HCT116 (cell line): ENCODE measurements at places on chromosomes 4 and X.
A peak's percentile ranks its signal among the peaks of the same experiment; 100 is the strongest.

- peak; percentile 3 for DNase-seq
These were observed 175.8 kb upstream of the TECRL start for GRCh38 chr4:64584981-64585557.

DNA sequence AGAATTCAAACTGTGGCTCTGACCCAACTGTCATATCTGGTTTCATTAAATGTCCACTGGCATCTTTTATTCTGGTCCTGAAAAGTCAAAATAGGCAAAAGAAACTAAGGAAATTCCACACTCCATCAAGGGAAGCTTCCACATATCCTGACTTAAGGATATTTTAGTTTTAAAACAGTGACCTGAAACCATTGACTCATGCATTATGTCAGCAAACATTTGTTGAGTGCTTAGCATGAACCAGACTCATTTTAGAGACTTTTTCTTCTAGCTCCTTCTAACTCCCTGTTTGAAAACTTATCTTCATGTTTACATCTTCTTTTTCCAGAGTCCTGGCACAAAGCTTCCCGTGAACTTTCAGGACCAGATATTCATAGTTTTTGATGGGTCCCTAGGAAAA is 6.9 kb upstream of the CXCL1 start:
- DNase-seq: no peak

DNA sequence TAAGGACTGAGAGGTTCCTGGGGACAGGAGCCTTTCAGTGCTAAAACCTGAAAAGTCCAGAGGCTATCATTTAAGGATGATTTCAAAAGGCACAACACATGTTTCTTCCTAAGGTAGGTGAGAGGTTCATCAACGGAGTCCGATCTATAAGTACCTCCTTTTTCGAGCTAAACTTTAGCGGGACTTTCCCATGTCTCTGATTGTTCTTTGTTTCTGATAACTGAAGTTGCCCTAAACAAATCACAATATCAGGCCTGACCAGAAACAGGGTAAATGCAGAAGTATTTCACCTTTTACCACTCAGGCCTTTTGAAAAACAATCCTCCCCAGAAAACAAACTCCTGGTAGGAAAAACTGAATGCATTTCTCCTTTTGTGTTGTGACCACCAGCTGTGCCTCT is 17.6 kb downstream of the PIR start:
- DNase-seq: no peak

GRCh38 chrX:19096586-19096985 is 25.7 kb downstream of the ADGRG2 start:
- no peak for DNase-seq

- peak; percentile 19 for DNase-seq
These were observed 183.8 kb upstream of the NUDT10 start for GRCh38 chrX:51148848-51149247.

GRCh38 chr4:88618782-88619485 is 26.7 kb downstream of the HERC3 start:
- no peak for DNase-seq

GRCh38 chr4:99729186-99729585 is 71.6 kb upstream of the C4orf54 start:
- DNase-seq: no peak

- no peak for DNase-seq
These were observed 180.8 kb downstream of the VEGFC start for GRCh38 chr4:176611951-176612350.

DNA sequence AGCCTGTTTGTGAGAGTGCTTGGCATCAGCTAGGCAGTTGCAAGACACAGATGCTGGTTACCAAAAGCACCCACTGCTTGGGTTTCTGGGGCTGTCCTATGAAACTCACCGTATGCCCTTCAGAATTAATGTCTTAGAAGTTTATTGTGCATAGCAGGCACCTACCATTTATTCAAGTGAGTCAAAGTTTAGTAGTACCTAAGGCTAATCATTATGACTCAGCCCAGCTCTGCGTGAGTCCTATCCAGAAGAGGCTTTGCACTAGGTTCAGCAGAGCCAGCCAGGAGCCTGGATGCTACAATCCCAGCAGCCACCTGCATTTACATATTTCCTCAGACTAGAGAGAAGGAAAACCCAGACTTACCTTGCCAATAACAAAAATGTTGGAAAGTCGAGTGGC is 4.2 kb downstream of the RPS4X start:
- no peak for DNase-seq

DNA sequence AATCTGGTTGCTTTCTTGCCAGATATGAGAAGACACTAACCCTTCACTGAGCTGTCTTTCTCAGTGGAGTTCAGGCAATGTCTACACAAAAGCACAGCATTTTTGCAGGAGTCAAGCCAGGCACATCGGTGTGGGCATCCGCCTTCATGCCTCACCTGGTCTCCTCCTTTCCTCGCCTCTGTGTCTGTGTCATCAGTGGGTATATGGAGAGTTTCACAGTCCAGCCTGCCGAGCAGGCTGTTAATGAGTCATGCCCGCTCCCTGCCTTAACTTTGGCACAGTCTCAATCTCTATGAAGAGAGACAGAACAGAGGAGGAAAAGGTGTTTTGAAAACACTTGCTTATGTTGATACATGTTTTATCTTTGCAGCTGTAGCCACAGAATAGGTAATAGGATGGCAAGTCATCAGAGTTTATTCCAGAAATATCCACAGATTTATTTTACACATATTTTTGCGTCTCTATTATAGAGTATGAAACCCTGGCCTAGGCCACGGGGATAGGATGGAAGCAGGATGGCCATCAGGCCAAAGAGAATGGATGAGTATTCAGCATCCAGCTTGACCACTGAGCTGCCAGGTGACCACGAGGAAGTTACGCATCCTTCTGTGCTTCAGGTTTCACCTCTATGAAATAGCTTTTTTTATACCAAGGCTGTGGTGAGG is 32.8 kb upstream of the MAML3 start:
- peak; percentile 34 for DNase-seq

DNA sequence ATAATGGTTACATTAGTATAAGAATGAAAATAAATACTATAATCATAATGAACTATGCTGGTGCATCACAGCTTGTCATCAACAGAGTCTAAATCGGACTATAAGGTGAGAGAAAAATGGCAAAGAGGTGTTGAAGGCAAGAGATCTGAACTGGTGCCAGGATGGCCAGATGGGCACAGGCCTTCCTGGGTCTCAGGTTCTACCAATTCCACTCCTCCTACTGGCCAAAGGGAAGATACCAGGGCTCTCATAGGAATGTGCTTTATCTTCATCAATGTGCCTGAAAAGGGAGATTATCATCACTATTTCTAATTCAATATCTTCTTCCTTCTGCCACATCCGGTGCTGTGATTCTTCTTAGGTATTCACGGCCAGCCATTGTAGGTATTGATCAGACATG is 107.6 kb downstream of the GASK1B start:
- no peak for DNase-seq

DNA sequence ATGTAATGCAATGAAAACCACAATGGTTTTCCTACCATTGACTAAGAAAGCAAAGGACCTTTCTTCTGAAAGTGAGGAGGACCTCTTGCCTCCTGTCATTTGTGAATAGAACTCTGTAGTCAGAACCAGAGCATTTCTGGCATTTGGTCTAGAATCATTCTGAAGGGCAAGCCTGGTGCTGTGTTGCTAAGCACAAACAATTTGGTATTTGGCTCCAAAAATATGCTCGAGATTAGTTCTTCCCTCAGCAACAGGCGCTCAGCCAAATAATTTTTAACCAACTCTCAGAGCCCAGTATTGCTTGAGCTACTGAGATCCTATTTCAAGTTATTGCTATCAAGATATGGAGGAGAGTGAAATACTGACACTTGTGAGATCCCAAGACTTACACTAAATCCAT is 71.0 kb downstream of the SNCA start:
- no peak for DNase-seq

- DNase-seq: peak; percentile 15
These were observed 9.7 kb downstream of the HS6ST2 start for GRCh38 chrX:132948648-132949260.
